Stimulated activated CD8-positive, alpha-beta memory T cell treated with anti-CD3 and anti-CD28 coated beads, Interleukin-4, amount 100 ng/mL, for 4 hours (primary cell): ENCODE measurements at places on chromosomes 5 and 9.

- no peak for DNase-seq
Measured at GRCh38 chr9:87725356-87725899, 491 bp upstream of the CTSL start.

DNA sequence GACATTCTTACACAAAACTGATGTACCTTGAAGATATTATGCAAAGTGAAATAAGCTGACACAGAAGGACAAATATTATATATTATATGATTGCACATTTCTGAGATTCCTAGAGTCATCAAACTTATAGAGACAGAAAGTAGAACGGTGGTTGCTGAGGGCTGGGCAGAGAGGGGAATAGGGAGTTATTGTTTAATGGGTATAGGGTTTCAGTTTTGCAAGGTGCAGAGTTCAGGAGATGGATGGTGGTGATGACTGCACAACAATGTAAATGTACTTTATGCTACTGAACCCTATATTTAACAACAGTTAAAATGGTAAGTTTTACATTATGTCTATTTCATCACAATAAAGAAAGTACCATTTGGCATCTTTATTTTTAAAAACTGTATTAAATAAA lies 315.8 kb upstream of the POU5F2 start:
- DNase-seq = no peak

- no peak for DNase-seq
Measured at GRCh38 chr5:132099076-132099748, 25.6 kb downstream of the CSF2 start.

DNA sequence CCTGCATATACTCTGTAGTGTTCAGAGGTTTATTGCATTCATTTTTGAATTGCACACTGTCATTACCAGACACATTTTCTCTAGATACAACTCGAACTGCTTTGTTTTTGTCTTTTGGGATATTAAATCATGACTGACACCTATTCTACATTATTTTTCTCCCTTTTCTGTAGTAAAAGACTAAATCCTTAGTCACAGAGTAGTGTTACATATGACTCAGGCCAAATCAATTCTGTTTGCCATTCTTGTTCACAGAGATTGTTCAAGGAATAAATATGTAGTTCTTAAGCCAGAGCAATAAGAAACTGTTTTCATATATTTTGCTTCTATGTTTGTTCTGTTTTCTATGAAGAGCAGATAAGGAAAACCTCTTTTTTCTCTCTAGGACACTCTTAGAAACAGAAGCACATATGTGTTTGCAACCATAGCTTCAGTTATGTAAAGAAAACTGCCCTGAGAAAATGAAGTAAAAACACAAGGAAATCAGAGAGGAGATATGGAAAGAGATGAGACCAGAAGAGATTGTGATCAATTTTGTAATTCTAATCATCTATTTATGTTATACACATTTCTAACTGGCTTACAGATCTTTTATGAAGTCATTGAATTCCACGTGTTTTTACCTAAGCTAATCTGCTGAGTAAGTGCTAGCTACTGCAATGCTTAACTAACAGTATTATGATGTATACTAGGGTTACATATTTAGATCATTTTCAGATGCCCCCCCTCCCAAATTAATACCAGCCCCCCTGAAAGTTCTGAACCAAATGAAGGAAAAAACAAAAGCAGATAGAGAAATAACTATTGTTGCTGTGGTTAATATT lies 1995.6 kb upstream of the CDH6 start:
- no peak for DNase-seq

- DNase-seq = no peak
Measured at GRCh38 chr5:171705036-171705435, 80.6 kb upstream of the SMIM23 start.

DNA sequence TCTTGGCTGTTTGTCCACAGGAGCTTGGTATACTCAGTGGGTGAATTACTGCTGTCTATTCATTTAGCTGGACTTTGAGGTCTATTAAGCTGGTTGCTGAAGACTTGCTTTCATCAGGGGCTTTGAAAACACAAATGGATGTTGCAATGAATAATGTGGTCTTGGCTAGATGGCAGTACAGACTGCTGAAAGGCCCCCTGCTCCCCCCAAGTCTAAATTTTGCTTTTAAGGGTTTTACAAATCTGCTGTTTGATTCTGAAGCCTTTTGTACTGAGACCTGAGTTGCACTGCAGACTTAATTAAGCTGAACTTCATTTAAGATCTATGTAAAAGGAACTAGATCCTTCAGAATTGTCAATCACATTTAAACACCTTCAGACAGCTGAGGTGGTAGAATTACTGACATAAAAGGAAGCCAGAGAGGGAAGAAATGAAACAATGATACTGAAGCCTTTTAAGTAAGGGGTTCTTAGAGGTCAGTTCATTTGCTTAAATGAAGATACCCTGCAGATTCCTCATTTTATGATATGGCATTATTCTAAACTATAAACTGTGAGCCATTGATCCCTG lies 37.3 kb downstream of the KCTD16 start:
- DNase-seq = no peak

DNA sequence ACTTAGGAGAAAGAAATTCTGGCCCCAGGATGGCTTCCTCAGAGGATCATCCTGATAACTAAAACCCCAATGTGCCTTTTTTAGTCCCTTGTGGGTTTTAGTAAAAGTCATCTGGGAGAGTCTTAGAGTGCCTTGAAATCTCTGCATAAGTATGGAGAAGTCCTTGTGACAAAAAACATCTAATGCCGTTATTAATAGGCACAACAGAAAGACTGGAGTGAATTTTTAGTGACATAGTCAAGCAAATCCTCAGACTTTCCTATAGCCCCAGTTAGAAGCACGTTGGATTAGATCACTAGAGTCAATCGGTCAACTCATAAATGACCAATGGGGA lies 108.2 kb upstream of the MPDZ start:
- DNase-seq = no peak

DNA sequence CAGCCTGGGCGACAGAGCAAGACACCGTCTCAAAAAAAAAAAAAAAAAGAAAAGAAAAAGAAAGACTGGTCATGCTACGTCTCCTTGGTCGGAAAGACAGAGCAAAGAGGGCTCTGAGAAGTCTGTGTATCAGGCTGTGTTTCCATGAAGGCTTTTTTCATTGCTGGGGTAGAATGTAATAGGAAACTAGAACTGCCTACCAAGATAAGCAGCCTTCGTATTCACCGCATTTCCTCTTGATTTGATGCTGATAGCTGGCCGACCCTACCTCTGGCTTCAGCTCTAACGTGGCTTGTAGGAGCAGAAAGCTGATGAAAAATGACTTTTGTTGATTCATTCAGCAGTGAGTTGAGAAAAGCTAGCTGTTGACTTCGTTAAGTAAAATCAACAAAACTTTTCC lies 17.4 kb downstream of the SLC1A3 start:
- DNase-seq = no peak

GRCh38 chr9:137241490-137242268 lies 592 bp downstream of the TUBB4B start:
- DNase-seq = peak; percentile 66

- no peak for DNase-seq
Measured at GRCh38 chr5:166436872-166437271, 1854.6 kb upstream of the WWC1 start.

GRCh38 chr9:33414889-33415500 lies 12.6 kb upstream of the AQP7 start:
- DNase-seq = no peak

DNA sequence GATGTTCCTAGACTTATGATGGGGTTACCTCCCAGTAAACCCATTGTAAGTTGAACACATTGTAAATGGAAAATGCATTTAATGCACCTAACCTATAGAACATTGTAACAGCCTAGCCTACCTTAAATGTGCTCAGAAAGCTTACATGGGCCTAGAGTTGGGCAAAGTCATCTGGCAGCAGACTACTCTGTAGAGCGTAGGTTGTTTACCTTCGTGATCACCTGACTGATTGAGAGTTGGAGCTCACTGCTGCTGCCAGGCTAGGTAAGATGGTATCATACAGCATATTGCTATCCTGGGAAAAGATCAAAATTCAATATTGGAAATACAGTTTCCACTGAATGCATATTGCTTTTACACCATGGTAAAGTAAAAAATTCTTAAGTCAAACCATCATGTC lies 95.4 kb downstream of the HTR4 start:
- DNase-seq = no peak

- no peak for DNase-seq
Measured at GRCh38 chr5:109762821-109763220, 73.1 kb downstream of the MAN2A1 start.

GRCh38 chr5:155906046-155906445 lies 420.9 kb upstream of the SGCD start:
- DNase-seq = no peak

GRCh38 chr5:62041156-62041756 lies 264.8 kb upstream of the KIF2A start:
- no peak for DNase-seq

GRCh38 chr5:81238460-81238859 lies 5.3 kb downstream of the CKMT2 start:
- DNase-seq = no peak

DNA sequence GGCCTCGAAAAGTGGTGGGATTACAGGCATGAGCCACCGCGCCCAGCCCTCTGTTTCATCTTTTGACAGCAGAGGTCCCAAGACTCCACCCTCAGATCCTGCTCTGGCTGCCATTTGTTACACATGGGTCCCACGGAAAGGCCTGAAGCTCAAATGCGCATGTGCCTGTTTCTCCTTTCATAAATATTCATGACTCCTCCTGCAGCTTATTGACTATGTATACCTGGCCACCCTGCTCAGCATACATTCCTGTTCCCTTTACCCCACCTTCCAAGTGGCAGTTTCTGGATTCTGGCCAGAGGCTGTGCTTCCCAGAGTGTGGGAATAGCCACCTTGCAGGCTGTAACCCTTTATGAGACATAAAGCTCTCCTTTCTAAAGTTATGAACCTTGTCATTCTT lies 46.5 kb downstream of the AUH start:
- DNase-seq = no peak

- no peak for DNase-seq
Measured at GRCh38 chr9:74817281-74817810, 70.4 kb downstream of the TRPM6 start.

GRCh38 chr5:170248172-170248930 lies 15.6 kb downstream of the C5orf58 start:
- DNase-seq = no peak

DNA sequence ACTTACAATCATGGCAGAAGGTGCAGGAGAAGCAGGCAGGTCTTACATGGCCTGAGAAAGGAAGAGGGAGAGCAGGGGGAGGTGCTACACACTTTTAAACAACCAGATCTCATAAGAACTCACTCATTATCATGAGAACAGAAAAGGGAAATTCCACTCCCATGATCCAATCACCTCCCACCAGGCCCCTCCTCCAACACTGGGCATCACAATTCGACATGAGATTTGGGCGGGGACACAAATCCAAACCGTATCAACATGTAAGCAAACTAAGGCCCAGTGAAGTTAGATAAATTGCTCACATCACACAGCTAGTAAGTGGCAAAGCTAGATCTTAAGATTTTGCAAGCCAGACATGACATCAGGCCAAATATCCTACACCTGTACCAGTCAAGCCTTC lies 48.3 kb upstream of the RIC1 start:
- no peak for DNase-seq

DNA sequence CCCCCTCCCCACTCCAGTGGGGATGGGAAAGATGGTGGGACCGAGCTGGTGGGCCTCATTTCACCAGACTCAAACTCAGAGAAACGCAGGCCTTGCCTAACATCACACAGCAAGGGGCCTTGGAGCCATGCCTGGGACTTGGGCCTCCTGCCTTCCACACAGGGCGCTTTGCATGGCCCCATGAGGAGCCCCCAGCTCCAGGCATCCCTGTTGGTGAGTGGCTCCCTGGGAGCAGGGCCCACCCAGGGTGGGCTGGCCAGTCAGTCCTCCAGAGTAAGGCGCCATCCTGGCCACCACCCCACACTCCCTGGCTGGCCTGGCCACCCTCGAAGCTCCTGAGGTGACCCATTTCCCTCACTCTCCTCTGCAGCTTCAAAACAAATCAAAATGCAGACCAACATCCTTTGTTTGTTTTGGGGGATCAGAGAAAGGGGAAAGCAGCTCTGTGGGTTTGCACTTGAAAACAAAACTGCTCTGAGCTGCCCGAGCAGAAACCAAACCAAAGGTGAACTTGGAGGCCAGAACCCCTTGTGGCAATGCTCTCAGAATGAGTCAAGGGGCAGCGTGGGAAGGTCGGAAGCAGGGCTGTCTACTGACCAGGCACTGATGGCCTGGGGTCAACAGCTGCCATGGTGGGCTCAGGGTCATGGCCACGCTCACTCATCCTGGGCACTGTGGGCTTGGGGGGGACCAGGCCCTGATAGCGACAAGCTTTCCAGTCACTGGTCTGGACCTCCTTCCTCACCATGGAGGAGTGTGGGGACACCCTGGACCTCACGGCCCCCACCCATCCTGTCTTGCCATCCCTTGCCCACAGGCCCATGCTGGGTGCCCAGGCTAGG lies 37.0 kb upstream of the VDAC1 start:
- no peak for DNase-seq

DNA sequence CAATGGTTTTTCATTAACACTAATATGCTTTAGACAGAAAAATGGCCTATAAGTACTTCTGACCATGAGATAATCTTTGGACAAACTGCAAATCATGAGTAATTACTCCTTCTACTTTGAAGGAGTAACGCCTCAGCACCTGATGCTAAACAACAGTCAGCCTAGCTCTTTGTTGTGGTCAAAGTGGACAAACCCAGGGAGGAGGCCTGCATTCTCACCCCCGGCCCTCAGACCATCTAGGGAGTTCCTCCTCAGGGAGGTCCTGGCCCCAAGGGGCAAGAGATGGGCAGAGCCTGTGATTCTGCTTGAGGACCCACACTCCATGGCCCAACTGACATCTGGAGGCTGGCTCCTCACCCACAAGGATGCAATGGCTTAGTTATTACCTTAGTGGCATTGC lies 48.2 kb upstream of the ANGPTL2 start:
- DNase-seq = no peak

DNA sequence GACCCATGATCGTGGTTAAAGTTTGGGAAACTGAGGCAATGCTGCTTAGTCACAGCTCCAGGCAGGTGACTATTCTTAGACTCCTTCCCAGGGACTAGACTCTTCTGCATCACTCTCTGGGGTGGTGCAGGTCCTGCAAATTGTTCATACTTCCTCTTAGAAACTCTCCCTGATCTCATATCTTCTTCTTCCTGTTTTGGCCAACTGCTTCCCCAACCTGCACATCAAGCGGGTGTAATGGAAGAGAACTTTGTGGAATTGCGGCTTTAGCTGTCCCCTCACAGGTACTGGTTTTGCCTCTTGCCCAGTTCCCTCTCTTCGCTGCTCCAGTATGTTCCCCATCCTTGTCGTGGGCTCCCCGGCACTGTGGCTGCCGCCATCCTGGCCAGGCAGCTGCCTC lies 111.5 kb upstream of the CTSL start:
- no peak for DNase-seq
